Neural crest cell (in vitro differentiated cells): ENCODE measurements at places on chromosomes 3 and 15. TPM values are rescaled to one million over a fixed set of nuclear protein-coding genes. Genes with fewer than 3 reads are reported as not detected.

DNA sequence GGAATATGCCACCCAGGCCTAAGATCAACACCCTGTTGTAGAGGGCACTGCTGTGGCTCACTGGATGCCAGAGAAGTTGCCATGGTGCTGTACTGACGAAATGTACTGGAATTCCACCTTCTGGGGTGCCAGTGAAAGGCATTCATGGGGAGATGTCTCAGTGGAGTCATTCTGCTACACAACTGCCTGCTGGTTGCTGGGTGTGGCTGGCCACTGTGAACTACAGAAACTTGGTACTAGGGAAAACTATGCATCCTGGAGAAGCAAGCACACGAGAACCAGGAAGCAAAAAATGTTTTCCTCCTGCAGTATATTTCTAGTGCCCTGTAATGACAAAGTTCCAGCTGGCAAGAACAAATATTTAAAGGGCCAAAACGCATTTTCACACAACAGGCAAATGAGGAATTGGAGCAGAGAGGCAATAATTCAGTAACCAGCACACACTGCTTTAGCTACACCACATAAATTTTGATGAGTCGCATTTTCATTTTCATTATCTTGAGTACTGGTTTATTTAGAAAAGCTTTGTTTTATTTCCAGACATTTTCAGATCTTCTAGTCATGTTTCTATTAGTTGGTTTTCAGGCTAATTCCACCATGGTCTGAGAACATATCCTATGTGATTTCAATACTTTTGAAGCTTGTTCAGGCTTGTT is 18.3 kb upstream of the RFX7 start:
- DNase-seq = no peak

DNA sequence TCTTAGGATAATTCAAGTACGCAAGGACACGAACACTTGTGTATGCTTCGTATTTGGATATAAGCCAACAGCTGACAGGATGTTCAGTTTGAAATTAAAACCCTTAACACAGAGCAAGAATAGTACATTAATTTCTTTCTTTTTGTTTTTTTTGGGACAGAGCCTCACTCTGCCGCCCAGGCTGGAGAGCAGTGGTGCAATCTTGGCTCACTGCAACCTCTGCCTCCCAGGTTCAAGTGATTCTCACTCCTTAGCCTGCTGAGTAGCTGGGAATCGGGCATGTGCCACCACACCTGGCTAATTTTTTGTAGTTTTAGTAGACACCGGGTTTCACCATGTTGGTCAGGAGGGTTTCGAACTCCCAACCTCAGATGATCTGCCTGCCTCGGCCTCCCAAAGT is 32.4 kb downstream of the TOMM70 start:
- no peak for DNase-seq

DNA sequence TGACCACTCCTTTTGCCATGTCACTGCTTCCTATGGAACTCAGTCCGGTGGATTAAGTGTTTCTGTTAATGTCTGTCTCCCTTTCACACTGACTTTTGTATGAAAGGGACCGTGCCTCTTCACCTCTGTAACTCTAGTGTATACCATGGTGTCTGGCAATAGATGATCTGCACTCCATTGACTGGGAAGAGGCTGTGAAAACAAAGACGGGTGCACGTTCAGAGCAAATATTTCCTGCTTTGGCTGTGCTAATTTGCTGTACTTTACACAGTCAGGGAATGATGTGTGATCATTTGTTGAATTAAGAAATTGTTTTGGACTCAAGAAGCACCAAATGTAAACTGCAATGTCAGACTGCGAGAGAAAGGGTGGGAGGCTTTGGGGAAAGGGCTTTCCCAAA is 315.2 kb downstream of the RORA start:
- no peak for DNase-seq

The DUOX1 gene
- total RNA-seq = not detected in 2 replicates

- no peak for DNase-seq
These were observed 102.4 kb downstream of the LSM3 start for GRCh38 chr3:14281053-14281452.

The TERC gene
- total RNA-seq = 16.2 and 19.5 TPM in 2 replicates

DNA sequence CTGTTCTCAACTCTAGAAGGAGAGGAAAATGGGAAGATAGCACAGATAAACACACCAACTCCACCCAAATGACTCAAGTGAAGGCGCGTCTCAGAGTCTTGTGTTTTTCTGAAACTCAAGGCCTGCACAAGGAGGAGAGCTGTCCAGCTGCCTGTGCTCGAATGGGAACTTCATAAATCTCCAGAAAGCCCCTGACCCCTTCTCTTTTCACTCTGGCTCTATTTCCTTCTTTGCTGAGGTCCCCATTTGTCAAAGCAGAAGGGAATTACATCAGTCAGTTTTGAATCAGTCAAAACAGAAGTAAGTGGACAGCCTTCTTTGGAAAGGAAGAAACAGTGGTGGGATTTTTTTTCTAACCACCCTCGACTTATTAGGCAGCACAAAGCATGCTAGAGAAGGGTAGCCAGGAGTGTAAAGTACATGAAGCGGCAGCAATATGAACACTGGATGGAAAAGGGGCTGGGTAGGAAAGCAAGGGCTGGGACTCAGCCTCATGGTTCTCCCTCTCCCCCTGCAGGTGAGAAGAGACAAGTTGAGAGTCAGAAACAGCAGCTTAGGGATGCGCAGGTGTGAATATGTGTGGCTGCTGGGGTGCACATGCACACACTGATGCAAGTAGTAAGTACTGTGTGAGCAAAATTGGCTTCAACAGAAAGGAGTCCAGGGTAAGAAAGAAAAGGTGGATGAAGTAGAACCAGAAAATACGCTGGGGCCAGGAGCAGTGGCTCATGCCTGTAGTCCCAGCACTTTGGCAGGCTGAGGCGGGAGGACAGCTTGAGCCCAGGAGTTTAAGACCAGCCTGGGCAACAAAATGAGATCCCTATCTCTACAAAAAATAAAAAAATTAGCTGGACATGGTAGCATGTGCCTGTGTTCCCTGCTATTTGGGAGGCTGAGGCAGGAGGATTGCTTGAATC is 36.6 kb upstream of the MAGEF1 start:
- no peak for DNase-seq

- DNase-seq = no peak
These were observed 116.8 kb downstream of the TMEM266 start for GRCh38 chr15:76176487-76177085.

The NLGN1 gene
- 18.6 and 20.0 TPM in 2 replicates for total RNA-seq

DNA sequence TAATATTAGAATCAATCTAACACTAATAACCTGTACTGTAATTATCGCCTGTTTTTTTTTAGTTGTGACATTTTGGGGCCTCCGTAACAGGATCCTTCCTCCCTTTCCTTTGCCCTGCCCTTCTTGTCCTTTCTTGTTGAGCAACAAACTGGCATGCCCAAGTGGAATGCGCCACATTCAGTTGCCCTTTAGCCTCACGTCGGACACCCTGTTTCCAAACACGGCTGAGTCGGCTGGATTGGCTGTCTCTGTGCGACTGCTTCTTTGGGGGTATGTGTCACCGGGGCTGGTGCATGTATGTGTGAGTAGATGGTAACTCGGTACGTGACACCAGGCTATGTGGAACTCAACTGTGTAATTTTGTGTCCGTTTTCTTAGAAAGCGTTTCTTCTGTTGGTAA is 24.1 kb downstream of the TRAK1 start:
- no peak for DNase-seq

GRCh38 chr3:126284258-126284904 is 72.8 kb downstream of the KLF15 start:
- no peak for DNase-seq

- DNase-seq = no peak
These were observed 195.7 kb upstream of the ATP11B start for GRCh38 chr3:182597621-182598041.

The SLC4A7 gene
- total RNA-seq = 63.9 and 69.0 TPM in 2 replicates

The GXYLT2 gene
- total RNA-seq = 0.82 and 1.2 TPM in 2 replicates

GRCh38 chr15:76347482-76348055 is 11.0 kb downstream of the ISL2 start:
- no peak for DNase-seq

GRCh38 chr3:40847551-40847992 is 322.8 kb downstream of the ZNF621 start:
- no peak for DNase-seq

GRCh38 chr15:70539409-70539808 is 223.9 kb downstream of the UACA start:
- no peak for DNase-seq
